ENCODE measurements at places on chromosomes 11 and 22.

- no peak for DNase-seq
Observed at GRCh38 chr22:38144025-38144405, 33.5 kb upstream of the BAIAP2L2 start.

DNA sequence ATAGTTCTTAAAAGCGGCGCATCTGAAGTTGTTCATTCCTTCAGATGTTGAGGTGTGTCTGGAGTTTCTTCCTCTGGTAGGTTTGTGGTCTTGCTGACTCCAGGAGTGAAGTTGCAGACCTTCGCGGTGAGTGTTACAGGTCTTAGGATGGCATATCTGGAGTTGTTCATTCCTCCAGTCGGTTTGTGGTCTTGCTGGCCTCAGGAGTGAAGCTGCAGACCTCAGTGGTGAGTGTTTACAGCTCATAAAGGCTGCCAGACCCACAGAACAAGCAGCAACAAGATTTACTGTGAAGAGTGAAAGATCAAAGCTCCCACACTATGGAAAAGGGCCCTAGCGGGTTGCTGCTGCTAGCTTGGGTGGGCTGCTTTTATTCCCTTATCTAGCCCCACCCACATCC lies 201.7 kb upstream of the PDGFD start:
- DNase-seq: no peak

DNA sequence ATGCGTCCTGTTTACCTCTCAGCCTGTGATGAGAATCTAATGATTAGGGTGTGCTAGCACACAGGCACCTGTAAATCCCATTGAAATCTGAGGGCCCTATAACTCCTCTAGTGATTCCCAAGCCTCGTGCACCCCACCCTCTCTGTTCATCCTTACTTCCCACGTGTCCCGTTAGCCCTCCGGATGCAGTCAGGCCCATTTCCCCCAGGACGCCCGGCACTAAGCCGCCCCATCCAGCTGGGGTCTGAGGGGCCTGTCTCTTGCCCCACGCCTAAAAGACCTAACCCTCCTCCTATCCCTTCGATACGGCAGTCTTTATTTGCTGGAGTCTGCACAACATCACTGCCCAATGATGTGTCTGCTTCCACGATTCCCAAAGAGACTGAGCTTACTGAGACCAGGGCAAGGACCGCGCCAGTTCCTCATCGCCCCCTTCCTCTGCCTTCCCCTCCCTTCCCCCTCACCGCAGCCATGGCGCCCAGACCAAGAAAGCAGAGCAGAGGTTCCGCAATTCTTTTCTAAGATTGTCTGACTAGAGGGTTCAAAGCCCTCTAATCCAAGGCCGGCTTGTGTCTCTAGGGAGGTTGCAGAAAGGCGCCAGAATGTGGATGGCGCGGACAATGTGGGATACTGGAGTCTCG lies 1.1 kb upstream of the FADS2 start:
- no peak for DNase-seq

DNA sequence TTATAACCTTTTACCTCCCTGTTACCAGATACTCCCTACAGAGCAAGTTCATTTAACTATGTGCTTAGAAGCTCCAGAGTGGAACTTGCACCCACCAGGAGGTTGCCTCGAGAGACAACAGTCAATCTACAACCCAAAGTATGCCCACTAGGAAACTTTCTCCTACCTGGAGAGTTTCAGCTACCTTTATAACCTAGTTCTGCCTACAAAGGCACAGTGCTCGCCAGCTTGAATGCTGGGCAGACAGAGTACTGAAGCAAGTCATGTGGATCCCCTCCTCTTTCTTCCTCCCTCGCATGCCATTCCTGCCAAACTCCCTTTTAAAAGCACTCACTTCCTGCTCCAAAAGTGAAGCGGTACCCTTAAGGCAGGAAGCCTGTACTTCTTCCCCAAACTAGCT lies 258.9 kb downstream of the SWAP70 start:
- no peak for DNase-seq

DNA sequence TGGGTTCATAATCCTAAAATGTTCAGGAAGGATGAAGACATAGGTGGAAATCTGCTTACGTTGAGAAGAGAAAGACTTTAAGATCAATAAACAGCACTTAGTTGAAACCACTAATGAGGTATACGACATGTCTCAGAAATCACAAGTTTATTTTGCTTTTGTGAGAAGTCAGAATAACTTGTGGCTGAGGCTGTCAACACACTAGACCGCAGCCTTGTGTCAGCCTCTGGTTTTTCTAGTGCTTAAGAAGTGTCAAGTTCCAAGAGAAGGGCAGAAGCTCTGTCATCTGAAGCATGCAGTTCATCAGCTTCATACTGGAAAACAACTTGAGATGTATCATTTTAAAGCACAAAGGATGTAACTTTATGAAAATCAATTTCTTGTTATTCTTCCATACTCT lies 420.9 kb downstream of the METTL15 start:
- DNase-seq: no peak

DNA sequence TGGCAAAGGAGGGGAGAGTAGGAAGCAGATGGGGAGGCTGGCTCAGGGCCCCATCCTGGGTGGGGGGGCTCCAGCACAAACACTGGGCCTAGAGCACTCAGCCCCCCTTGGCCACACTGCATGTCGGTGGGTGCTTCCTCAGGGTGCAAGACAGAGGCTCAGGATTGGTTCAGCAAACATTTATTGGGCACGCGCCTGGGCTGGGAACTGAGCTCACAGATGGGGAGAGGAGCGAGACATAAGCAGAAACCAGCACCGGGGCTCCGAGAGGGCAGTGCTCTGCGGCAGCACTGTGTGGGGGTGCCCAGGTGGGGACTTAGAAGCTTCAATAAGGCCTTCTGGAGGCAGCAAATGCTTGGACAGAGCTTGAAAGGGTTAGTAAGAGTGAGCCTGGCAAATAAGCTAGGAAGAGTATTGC lies 12.1 kb upstream of the EHD1 start:
- DNase-seq: no peak

GRCh38 chr11:18394928-18395734 lies 768 bp downstream of the LDHA start:
- DNase-seq: no peak

- DNase-seq: no peak
Observed at GRCh38 chr22:17980638-17981051, 43.7 kb downstream of the MICAL3 start.
